ENCODE measurements at places on chromosomes 7 and 10.

GRCh38 chr10:58384095-58384494, 1.1 kb upstream of the TFAM start:
- peak; percentile 34 for DNase-seq

- no peak for DNase-seq
Measured at GRCh38 chr7:140920745-140921144, 4.0 kb downstream of the BRAF start.

DNA sequence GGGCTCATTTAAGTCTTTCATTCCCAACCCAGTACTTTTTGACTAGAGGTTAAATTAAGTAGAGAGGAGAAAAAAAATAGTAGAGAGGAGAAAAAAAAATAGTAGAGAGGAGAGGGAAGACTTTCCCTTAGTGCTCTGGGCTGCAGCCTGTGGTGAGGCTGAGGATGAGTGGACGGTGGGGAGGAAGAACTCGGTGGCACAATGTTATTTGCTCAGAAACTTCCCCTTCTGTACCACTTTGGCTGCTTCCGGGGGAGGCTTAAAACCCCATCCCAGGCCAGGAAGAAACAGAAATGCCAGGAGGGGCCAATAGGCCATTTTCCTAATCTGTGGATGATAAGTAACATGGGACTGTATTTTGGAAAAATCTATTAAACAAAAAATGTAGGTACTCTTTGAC, 14.6 kb upstream of the MLXIPL start:
- no peak for DNase-seq

- no peak for DNase-seq
Measured at GRCh38 chr7:53541475-53541874, 506.0 kb downstream of the POM121L12 start.

DNA sequence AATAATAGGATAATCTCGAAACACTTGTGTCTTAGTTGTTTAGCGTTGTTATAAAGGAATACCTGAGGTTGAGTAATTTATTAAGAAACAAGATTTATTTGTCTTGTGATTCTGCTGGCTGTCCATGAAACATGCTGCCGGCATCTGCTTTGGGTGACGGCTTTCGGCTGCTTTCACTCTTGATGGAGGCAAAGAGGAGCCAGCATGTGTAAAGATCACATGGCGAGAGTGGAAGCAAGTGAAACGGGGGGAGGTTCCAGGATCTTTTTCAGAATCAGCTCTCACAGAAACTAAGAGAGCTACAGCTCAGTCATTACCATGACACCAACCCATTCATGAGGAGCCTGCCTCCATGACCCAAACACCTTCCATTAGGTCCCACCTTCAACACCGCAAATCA, 402.8 kb downstream of the CDC14C start:
- DNase-seq = no peak

DNA sequence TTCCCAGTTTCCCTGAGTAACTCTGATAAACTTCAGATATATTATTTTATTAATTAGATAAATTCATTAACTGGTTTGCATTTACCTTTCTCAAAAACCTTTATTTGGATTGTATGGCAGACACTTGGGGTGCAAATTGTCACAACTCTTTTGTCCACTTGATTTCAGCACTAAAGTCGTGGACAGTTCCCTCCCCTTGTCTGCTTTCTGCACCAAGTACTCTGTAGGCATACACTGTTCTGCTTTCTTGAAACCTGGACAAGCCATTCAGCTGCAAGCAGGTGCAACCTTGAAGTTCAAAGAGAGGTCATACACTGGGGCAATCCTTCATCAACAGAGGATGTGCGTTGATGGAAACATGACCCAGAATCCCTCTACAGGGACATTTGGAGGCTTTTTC, 162.9 kb downstream of the ARL5B start:
- no peak for DNase-seq

- no peak for DNase-seq
Measured at GRCh38 chr10:120971671-120972070, 120.5 kb downstream of the WDR11 start.

DNA sequence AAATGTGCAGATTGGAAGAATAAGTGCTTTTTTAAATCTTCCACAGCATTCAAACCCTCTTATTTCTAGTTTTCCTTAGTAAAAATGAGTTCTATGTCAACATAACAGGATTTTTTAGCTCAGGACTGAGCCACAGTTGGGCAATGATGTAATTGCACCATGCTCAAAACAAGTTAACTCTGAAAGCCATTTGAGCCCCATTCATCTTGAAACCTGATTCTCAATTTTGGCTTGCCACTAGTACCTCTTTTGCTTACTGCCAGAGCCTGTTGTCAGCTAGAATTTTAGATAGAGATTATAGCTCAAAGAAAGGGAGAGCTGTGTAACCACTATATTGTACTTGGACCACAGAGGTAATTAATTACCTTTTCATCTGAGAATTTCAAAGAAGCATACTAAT, 1028.5 kb upstream of the PHF14 start:
- no peak for DNase-seq

GRCh38 chr7:137985253-137985896, 16.5 kb downstream of the CREB3L2 start:
- DNase-seq = no peak

GRCh38 chr10:62869958-62870357, 53.8 kb upstream of the EGR2 start:
- no peak for DNase-seq

- no peak for DNase-seq
Measured at GRCh38 chr10:15542817-15543216, 171.7 kb upstream of the FAM171A1 start.

GRCh38 chr7:18940593-18941134, 176.8 kb downstream of the TWIST1 start:
- DNase-seq = no peak

DNA sequence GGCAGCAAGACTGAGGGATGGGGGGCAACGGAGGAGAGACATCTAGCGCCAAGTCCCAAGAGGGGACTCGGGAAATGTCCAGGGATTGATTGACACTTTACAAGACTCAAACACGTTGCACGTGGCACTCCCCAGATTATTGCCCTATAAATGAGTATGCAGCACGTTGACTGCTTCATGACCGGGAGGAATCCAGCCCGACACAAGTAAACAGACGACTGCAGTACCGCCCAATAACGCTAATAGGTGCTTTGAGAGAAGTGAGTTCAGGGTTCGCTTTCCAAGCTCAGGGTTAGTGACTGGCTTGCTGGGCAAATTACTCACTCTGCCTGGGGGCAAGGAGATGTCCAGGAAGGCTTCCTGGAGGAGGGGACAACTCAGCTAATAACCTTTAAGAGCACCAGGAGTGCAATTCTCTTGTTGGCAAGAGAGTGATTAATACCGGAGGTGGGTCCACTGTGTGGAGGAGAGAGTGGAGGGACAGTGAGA, 73.3 kb upstream of the MYL10 start:
- no peak for DNase-seq

DNA sequence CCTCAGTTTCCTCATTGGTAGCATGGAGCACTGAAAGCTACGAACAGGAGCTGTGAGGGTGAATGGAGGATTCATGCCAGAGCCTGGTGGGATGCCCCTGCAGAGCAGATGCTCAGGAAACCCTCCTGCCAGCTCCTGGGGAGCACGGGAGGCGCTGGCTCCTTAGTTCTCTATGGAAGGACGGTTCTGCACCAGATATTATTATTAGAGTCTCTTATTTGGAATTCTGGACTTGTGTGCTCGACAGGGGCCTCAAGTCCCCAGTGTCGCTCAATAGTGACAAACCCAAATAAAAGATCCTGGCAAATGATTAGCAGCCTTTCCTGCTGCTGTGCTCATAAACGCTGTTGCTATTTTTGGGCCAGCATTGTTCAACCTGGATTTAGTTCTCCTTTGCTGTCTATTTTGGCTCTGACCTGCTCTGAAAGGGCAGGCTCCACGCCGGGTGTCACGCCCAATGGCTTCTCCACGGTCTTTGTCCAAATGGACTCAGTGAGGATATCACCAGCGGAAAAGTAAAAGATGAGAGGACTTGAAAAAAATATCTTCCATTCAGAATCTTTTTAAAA, 23.0 kb upstream of the KLF6 start:
- no peak for DNase-seq

GRCh38 chr7:43954524-43955228, 28.4 kb downstream of the UBE2D4 start:
- DNase-seq = no peak

DNA sequence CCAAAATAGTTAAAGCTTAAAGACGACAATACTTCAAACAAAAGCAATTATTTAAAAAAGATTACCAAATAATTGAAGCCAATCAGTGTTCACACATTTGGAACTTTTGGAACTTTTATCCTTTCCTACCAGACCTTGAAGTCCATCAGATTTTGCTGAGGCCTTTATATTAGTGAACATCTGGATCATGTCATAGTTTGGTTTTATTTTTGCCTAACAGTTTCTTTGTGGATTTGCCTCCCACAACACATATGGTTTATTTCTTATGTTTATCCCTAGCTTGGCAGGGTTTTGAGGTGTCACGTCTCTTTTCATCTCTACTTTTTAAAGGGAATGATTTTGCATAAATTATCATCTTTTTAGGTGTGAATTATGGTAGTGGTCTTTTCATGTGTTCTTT, 242.4 kb downstream of the SEMA3A start:
- DNase-seq = no peak

- DNase-seq = peak; percentile 52
Measured at GRCh38 chr10:72087392-72087968, 871 bp downstream of the SPOCK2 start.

GRCh38 chr10:61859786-61860185, 41.7 kb upstream of the ARID5B start:
- DNase-seq = no peak

DNA sequence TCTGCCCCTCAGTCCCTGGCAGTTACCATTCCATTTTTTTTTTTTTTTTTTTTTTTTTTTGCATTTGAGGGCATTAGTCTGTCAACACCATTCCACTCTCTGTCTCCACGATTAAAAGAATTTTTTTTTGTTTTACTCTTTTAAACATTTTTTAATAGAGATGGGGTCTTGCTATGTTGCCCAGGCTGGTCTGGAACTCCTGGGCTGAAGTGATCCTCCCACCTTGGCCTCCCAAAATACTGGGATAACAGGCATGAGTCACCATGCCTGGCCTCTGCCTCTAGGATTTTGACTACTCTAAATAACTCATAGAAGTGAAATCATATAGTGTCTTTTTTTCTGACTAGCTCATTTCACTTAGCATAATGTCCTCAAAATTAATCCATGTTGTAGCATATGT, 16.5 kb upstream of the CLDN3 start:
- no peak for DNase-seq

DNA sequence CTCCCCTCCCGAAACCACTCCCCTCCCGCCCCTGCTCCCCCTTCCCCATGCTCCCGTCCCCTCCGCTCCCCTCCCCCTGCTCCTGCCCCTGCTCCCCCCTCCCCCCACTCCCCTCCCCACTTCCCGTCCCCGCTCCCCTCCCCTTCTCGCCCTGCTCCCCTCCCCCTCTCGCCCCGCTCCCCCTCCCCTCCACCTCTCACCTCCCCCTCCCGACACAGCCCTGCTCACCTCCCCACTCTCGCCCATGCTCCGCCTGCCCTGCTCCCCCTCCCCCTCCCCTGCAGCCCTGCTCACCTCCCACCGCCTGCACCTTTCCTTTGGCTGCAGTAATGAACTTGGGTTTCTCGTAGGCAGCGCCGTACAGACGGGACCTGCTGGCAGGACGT, 49.9 kb upstream of the NKX6-2 start:
- DNase-seq = no peak

- no peak for DNase-seq
Measured at GRCh38 chr10:29438271-29438670, 149.4 kb downstream of the LYZL1 start.

GRCh38 chr7:106915873-106916272, 50.8 kb downstream of the PIK3CG start:
- no peak for DNase-seq

DNA sequence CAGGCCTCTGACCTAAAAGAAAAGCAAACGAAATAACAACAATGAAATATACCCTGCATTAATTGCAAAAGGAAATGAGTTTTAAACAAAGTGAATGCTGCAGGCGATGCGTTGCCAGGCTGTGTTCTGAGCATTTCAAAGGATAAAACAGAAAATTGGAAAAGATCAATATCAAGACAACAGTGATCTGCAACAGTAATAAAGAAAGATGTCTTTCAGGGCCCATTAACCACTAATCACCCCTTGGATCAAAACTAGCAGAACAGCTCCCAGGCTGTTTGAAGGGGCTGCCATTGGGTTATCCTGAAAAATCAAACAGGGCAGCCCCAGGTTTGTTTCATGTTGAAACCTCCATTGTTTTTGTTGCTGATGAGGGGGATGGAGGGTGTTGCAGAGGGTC, 219.2 kb downstream of the FGFR2 start:
- no peak for DNase-seq

GRCh38 chr10:91051829-91052228, 130.9 kb upstream of the ANKRD1 start:
- no peak for DNase-seq

GRCh38 chr7:155580367-155580766, 34.0 kb upstream of the CNPY1 start:
- DNase-seq = no peak

GRCh38 chr10:79981450-79982361, 32.8 kb upstream of the SFTPD start:
- no peak for DNase-seq

GRCh38 chr7:22487978-22488642, 11.9 kb downstream of the STEAP1B start:
- no peak for DNase-seq

DNA sequence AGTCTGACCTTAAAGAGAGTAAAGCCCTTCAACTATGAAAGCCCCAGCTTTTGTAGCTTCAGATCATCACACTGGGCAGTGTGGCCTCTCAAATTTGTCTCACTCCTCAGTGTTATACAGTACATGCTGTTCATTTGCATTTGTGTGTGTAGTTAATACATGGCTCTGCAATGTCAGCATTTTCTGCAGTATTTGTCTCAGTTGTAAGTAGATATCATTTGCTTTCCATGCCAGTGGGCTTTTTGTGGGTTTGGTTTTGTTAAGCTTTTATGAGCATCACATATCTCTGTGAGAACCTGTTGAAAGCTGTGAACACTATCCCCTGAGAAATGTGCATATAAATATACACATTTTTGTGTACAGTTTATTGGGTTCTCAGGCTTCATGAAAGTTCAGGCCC, 57.0 kb downstream of the ZNF277 start:
- DNase-seq = no peak

Data from CD4-positive, alpha-beta T cell treated with Interleukin-6 at 100 ng/mL for 8 hours (primary cell).